ENCODE measurements at places on chromosomes 2 and 18. TPM values are rescaled to one million over a fixed set of nuclear protein-coding genes. Genes with fewer than 3 reads are reported as not detected.

GRCh38 chr2:147109291-147109690, 735.5 kb upstream of the ACVR2A start:
- H3K36me3 ChIP-seq = no peaks in the 10 kb centered on the region
- no peaks in the 10 kb centered on the region for H3K4me1 ChIP-seq
- no peak overlapping the region for H3K4me3 ChIP-seq
- peaks cover 5% of the 10 kb centered on the region for H3K27me3 ChIP-seq

DNA sequence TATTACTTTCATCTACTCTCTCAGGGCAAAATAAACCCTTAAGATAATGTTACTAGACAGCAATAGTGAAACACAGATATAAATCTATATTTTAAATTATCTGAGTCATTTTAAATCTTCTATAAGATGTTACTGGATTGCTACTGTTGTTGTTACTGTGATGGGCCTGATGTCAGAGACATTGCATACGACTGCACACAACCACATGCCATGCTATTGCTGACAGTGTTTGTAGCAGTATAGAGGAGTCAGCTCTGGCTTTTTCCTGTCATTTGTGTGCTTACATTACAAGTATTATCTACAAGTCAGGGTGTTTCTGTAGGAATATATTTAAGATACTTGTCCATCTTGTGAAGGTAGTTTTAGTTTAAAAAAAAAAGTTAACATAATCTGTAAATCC, 63.9 kb downstream of the CCDC148 start:
- H3K36me3 ChIP-seq = peaks cover 2% of the 10 kb centered on the region
- H3K4me1 ChIP-seq = peaks cover 7% of the 10 kb centered on the region
- no peak overlapping the region for H3K27ac ChIP-seq
- DNase-seq = no peak
- H3K27me3 ChIP-seq = peaks cover 16% of the 10 kb centered on the region
- H3K4me3 ChIP-seq = no peak overlapping the region

The IL36A gene
- not detected for total RNA-seq

GRCh38 chr2:217466104-217466503, 536.7 kb downstream of the TNS1 start:
- no peaks in the 10 kb centered on the region for H3K27me3 ChIP-seq
- no peak overlapping the region for H3K4me3 ChIP-seq
- no peak for DNase-seq
- no peak overlapping the region for H3K27ac ChIP-seq

- no peak overlapping the region for H3K4me3 ChIP-seq
- H3K4me1 ChIP-seq = peaks cover 6% of the 10 kb centered on the region
- DNase-seq = no peak
- no peaks in the 10 kb centered on the region for H3K36me3 ChIP-seq
- no peak overlapping the region for H3K27ac ChIP-seq
These were observed 70.7 kb downstream of the MYOM1 start for GRCh38 chr18:3148930-3149535.

GRCh38 chr2:189648846-189649509, 12.3 kb upstream of the ASNSD1 start:
- no peaks in the 10 kb centered on the region for H3K4me1 ChIP-seq
- H3K27ac ChIP-seq = no peak overlapping the region
- no peak overlapping the region for H3K4me3 ChIP-seq
- no peaks in the 10 kb centered on the region for H3K27me3 ChIP-seq
- no peak for DNase-seq

The CPSF3 gene
- total RNA-seq = 65.7 TPM

- H3K4me3 ChIP-seq = no peak overlapping the region
- H3K27me3 ChIP-seq = peaks cover 2% of the 10 kb centered on the region
- no peak overlapping the region for H3K27ac ChIP-seq
- H3K36me3 ChIP-seq = no peaks in the 10 kb centered on the region
- no peak for DNase-seq
These were observed 12.3 kb downstream of the PLA2R1 start for GRCh38 chr2:160050147-160050546.

The NEURL3 gene
- total RNA-seq = 0.48 TPM
